Memory B cell (primary cell): ENCODE measurements at places on chromosomes 7 and 10.
A peak's percentile ranks its signal among the peaks of the same experiment; 100 is the strongest.

- no peak for DNase-seq
Measured at GRCh38 chr7:82745820-82746219, 302.2 kb upstream of the CACNA2D1 start.

DNA sequence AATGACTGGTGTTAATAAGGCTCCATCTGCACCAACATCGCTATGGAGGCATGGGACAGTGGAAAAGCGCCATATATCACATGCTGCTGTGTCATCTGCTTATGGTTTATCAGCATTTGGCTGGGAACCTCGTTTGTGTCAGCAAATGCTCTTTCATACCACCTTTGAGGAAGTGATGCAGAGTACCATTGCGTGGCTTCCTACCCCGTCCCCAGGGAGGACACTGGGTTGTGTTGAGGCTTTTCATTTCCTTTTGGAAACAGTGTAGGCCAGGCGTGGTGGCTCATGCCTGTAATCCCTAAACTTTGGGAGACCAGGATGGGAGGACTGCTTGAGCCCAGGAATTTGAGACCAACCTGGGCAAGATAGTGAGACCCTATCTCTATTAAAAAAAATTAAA is 6.8 kb downstream of the TACR2 start:
- peak; percentile 57 for DNase-seq

- no peak for DNase-seq
Measured at GRCh38 chr10:35909121-35909720, 267.1 kb upstream of the FZD8 start.

DNA sequence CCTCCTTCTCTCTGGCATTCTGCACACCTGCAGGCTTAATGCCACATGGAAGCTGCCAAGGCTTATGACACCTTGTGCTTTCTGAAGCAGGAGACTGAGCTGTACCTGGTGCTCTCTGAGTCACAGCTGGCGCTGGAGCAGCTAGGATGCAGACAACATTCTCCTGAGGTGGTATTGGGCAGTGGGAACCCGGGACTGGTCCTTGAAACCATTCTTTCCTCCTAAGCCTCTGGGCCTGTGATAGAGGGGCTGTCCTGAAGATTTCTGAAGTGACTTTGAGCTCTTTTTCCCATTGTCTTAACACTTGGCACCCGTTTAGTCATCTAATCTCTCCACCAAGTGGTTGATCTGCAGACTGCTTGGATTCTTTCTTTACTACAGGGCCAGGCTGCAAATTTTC is 508.4 kb downstream of the TFEC start:
- DNase-seq = no peak

- no peak for DNase-seq
Measured at GRCh38 chr7:139702811-139703486, 74.8 kb downstream of the HIPK2 start.

DNA sequence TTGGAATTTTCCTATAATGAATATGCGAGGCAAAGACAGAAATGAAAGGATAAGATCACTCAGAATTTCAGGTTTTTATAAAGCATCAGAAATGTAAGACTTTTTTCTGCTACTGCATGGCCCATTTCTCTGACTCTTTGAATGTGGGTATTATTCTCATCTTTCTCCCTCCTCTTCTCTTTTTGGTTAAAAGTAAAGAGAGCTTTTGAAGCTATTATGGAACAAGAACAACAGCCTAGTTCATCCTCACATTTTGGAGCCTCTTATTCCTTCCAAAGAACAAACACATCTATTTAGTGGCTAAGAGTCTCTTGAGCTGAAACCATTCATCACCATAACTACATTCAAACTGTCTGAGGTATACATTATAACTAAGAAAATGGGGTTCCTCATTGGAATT is 19.4 kb upstream of the ATRNL1 start:
- DNase-seq = no peak

DNA sequence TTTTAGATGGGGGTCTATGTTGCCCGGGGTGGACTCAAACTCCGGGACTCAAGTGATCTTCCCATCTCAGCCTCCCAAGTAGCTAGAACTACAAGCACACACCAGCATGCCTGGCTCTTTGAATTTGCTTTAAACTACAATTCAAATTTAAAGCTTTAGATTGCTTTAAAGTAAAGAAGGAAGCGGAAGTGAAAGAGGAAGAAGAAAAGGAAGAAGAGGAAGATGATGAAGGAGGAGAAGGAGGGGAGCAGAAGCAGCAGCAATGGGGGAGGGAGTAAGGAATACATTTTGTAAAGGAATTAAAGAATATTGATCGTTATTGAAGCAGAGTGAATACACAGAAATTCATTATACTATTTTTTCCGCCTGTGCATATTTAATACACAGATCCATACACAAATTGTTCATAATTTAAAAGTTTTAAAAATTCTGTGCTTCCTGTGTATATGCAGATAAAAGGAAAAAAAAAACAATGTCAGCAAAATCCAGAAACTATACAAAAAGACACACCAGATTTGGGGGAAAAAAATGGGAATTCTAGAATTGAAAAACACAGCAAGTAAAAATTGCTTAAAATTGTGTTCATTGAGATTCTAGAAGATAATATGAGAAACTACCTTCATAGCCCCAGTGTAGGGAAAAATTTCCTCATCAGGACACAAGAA is 60.8 kb upstream of the KCNMA1 start:
- DNase-seq = no peak

DNA sequence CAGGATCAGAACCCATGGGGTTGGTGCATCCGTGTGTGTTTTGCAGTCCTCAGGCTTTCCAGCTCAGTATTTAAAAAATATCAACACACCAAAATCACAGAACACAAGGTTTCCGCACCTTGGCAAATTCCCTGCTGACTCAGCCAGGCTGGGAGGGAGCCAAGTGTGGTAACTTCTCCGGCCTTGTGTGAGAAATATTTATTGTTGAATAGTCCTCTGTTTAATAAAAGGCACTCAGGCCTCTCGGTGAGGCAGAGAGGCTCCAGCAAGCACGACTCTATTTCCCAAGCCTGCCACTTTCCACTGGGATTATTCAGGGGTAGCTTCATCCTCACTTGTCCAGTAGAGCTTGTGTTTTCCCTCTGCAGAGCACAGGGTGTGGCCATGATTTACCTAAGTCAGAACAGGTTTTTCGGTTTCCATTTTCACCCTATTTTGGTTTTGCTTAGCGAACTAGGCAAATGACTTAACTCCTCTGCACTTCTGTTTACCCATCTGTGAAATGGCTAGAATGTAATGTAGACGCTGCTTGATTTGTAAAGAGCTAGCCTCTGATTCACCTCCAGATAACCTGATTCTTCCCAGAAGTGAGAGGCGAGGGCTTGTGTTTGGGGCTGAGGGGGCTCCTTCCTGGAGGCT is 13.0 kb upstream of the CHST15 start:
- no peak for DNase-seq

GRCh38 chr10:78218798-78219490 is 185.3 kb downstream of the RPS24 start:
- no peak for DNase-seq

DNA sequence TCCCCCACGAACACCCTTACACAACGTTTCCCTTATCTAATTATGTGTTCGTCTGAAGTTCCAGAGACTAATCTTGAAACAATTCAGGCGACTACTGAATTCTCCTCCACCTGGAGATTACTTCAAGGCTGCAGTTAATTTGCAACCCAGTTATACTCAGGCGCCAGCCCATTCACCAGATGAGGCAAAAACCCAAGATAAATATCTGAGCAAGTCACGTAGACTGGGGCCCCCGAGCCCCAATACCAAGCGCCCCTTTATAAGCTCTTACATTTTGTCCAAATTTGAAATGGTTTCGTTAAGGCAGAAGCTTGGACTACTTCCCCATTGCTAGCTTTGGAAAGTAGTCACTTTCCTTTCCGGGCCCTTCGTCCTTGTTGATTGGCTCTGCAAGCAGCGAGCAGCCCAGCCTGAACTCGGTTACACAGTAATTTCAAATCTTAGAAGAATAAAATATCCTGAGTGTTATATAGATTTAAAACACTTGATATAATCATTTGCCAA is 1.2 kb downstream of the TPK1 start:
- DNase-seq = peak; percentile 30

- DNase-seq = no peak
Measured at GRCh38 chr7:148332191-148333186, 258.1 kb upstream of the C7orf33 start.

DNA sequence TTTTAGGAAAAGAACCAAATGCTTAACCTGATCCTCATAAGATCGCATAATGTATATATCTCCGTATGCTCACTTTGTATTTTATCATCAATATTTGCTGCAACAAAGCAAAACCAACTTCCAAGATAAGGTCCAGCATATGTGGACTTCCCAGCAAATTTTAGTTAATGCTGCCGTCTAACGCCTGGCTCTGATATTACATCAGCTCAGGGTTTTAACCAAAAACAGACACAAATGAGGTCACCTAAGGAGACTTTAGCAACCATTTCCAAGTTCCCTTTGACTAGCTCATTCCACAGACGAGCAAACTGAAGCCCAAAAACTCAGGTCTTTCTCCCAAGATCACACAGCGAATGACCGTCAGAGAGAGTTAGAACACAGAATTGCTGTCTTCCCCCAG is 59.4 kb upstream of the UCN3 start:
- no peak for DNase-seq

DNA sequence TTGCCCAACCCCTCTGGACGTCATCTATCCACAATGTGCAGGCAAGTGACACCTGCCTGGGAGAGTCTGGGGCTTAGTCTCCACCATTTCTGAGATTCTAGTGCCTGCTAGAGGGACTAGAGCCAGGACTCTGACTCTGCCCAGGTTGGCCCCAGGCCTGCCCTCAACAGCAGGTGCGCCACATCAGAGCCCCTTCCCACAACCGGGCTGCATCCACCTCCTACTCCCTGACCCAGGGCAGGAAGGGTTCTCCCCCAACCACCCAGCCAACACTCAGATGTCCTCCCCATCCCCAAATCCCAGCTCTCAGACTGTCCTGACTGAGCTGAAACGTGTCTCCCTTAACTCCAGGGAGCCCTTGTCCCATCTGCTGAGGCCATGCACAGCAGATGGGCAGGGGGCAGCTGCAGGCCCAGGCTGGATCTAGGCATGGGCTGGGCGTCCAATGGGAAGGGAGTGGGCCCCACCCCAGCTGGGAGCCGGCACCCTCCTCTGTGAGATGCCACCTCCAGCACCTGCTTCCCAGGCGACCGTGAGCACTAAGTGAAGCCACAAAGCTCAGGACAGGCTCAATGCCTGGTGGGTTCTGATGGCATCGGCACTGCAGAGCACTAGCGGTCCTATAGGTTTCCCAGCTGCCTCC is 49.2 kb downstream of the RASGEF1A start:
- DNase-seq = no peak

DNA sequence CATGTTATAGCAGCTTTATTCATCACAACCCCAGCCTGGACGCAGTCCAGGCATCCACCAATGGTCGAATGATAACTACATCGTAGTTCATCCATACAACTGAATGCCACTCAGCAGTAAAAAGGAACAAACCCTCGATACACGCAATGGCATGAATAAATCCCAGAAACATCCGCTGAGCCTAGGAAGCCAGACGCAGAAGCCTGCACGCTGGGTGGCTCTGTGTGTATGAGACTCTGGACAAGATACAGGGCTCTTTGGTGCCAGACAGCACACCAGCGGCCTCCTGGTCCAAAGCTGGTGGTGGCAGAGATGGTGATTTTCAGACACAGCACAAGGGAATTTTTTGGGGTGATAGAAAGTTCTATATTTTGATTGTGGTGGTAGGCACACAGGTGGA is 10.0 kb upstream of the CRYGN start:
- DNase-seq = no peak

DNA sequence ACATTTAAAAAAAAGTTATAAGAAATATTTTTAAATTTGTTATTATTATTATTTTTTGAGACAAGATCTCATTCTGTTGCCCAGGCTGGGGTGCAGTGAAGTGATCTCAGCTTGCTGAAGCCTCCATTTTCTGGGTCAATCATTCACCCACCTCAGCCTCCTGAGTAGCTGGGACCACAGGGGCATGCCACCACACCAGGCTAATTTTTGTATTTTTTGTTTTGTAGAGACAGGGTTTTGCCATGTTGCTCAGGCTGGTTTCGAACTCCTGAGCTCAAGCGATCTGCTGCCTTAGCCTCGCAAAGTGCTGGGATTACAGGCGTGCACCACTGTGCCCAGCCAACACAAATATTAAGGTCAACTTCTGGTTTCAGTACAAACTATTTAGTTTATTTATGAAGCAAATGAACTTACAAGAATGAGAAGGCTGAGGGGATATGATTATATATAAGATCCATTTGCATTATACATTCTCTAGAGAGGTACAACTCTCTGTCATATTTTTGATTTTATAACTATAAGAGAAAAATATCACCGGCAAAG is 45.9 kb upstream of the FAM133B start:
- no peak for DNase-seq

- no peak for DNase-seq
Measured at GRCh38 chr7:151080067-151080521, 515 bp downstream of the FASTK start.

GRCh38 chr10:73522263-73522662 is 26.4 kb upstream of the PPP3CB start:
- DNase-seq = no peak

DNA sequence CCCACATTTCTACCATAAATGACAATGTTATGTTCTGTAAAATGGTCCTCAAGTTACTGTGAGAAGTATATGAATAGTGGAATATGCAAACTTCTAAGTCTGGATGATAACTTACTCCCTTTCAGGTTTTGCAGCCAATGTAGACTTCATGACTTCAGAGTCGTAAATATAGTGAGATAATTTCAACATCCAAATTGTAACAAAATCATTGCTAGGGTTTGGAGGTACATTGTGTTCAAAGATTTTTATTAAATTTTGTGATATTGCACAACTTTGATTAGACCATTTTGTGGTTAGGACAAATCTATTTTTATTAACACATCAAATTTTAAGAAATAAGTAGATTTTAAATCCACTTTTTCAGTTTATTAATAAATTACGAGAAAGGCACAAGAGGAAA is 270.3 kb downstream of the RNLS start:
- no peak for DNase-seq

DNA sequence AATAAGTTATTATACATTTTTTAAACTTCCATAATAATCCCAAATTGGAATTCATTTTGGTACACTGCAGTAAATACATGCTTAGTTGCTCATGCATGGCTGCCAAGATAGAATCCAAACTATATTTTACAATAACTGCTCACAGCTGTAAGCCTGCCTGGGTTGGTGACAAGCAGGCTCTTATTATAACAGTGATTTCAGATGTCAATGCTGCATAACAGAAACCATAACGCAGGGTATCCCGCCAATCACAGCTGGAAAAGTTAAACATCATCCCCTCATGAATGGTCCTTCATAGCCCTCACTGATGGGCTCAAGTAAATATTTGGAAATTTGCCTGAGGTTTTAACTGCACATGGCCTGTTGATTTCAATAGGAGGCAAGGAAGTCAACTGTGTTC is 149.8 kb downstream of the AMPH start:
- no peak for DNase-seq

- DNase-seq = no peak
Measured at GRCh38 chr10:76415554-76415953, 984.1 kb downstream of the LRMDA start.

DNA sequence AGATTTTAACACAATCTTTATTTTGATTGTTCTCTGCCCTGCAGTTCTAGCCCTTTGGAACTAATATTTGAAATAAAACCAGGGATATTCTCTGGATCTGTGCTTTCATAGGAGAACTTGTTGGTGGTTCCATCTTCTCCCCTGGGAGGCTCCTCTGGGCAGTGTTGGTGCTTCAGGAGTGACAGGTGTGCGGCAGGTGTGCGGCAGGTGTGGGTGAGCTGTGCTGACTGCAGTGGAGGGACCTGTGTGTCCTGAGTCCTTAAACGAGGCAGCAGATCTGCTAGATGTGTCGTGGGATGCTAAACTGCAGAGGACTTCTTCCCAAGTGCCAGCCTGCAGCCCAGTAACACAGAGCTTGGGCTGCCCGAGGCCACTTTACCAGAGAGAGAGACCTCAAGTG is 98.4 kb downstream of the LYZL1 start:
- no peak for DNase-seq
